ENCODE measurements at places on chromosomes 6 and 20. TPM values are rescaled to one million over a fixed set of nuclear protein-coding genes. Genes with fewer than 3 reads are reported as not detected.

The CALHM4 gene
- total RNA-seq: not detected

The SRMS gene
- total RNA-seq: not detected

The PDSS2 gene
- total RNA-seq: 11.5 TPM

The CLPSL2 gene
- not detected for total RNA-seq

The ROS1 gene
- not detected for total RNA-seq

The PLCB4 gene
- total RNA-seq: 5.3 TPM

The HCK gene
- total RNA-seq: 35.1 TPM

The OVOL2 gene
- not detected for total RNA-seq

The PGC gene
- total RNA-seq: not detected

The PFDN6 gene
- 34.8 TPM for total RNA-seq

- no peak for DNase-seq
Observed at GRCh38 chr6:11198663-11199603, 33.5 kb downstream of the NEDD9 start.

DNA sequence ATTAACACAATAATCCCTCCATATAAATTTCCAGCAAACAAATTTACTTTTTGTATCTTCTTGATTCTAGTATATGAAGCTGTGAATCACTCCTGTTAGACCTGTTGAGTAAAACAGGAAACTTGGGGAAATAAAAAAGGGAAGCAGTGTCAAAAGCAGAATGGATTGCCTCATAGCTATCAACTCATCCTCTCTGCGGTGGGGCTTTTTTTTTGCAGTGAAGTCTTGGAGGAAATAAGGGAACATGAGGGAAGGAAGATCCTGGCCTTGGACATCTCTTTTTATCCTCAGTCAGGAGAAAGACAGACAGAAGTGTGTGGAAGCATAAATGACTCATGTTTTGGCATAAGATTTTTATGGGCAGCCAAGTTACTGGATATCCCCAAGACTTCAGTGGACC is 332.5 kb downstream of the TFAP2A start:
- no peak for DNase-seq

DNA sequence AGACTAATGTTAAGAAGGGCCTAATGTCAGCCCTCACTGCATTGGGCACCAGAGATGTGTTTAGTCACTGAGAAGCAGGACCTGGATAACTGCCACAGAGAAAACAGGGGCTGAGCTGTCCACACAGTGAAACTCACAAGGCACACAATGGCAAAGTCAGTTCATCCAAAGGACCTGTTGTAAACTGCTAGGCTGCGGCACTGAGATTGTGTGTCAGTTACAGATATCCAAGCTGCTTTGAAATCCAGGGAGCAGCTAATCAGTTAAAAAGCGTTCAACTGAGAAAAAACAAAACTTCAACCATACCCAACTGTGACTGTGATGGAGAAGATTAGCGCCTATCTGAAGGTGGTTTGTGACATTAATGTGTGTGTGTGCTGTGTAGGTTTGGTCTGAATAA is 27.8 kb upstream of the TMEM14A start:
- DNase-seq: no peak

- DNase-seq: no peak
Observed at GRCh38 chr6:149231778-149232177, 85.7 kb upstream of the TAB2 start.

DNA sequence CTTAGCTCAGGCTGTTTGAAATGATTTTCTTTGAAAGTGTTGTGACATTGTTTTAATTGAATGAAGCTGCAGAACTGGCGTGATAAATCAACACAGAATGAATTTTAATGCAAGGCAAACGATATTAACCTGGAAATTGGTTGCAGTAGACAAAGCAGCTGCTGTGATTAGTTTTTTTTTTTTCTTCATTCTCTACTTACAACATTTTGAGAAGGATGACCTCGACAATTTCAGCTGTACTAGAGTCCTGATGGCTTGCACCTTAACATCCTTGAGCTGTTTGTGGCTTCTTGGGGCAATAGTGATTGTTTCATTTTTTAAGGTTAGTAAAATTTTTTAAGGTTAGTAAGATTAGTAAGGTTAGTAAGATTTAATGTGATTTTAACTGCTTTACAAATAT is 54.2 kb downstream of the QKI start:
- no peak for DNase-seq

GRCh38 chr6:130908188-130908587 is 81.0 kb downstream of the SMLR1 start:
- DNase-seq: no peak

- no peak for DNase-seq
Observed at GRCh38 chr6:140905724-140906123, 1227.0 kb upstream of the GJE1 start.

DNA sequence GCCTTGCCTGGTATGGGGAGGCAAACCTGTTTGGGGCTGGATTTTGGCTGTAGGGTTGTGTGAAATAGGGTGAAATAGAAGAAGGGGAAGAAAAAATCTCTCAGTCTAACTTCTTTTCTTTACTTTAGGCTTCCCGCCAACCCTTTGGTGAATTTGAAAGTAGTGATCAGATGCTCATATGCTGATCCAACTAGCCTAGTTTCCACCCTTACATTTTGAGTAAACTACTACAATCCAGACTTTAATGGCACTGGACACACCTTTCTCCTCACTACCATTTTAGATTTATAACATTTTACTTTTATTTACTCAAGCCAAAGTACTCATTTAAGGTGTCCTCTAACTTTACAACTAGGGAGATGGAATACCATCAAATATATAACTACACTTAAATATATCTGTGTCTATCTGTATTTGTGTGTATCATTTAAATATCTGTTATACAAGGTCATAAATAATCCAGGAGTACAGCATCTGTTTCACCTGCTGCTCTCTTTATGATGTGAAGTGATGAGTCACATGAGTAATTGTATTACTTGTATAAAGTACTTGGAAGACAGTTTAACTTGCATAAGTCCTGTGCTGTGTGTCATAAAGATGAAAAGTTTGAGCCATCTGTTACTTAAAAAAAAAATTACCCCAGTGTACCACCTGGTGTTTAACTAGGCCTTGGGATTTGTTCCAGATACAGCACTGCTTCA is 172.1 kb downstream of the CDKAL1 start:
- no peak for DNase-seq

DNA sequence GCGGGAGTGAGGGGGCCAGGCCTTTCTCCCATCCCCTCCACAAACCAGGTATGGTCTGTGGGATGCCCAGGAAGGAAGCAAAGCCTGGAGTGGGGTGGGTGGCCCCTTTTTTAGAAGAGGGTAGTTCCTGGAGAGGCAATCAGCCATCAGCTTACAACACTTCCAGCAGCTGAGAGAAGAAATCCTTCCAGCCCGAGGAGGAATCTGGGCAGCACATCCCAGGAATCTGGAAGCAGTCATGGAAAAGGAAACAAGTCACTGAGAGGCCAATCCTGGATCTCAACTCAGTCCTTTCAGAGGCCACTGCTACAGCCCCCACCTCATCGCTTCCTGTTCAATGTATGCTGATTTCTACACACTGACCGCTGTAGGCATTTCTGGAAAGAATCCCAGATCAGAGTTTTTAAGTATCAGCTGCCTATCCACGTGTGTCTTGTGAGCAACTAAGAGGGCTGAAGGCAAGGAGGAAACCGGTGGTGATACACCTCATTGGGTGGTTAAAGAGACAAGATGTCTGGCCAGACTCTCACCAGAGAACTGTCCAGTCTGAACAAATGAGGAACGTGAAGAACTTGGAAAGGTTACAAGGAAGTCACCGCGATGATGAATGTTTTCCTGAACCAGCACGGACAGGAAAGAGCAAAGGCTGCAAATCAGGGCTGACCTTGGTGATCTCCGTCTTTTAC is 92.9 kb upstream of the SHLD1 start:
- DNase-seq: no peak

GRCh38 chr6:24227556-24227955 is 101.5 kb downstream of the NRSN1 start:
- no peak for DNase-seq

DNA sequence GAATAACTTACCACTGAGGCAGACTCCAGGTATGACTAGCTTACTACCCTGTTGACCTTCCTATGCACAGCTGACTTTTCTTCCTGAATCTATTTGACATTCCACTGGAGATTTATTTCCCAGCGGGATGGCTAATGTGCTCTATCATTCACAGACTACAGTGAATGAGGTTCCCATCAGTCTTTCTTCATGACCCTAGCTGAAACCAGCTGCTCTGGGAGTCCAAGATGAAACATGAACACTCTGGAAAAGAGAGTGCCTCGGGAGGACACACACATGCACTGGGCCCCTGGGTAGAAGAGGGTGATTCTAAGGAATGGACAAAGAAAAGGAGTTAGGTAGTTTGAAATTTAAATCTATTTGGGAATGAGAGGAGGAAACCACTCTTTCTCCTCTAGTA is 82.6 kb upstream of the DST start:
- no peak for DNase-seq

GRCh38 chr6:116761779-116762178 is 3.7 kb downstream of the FAM162B start:
- DNase-seq: no peak

DNA sequence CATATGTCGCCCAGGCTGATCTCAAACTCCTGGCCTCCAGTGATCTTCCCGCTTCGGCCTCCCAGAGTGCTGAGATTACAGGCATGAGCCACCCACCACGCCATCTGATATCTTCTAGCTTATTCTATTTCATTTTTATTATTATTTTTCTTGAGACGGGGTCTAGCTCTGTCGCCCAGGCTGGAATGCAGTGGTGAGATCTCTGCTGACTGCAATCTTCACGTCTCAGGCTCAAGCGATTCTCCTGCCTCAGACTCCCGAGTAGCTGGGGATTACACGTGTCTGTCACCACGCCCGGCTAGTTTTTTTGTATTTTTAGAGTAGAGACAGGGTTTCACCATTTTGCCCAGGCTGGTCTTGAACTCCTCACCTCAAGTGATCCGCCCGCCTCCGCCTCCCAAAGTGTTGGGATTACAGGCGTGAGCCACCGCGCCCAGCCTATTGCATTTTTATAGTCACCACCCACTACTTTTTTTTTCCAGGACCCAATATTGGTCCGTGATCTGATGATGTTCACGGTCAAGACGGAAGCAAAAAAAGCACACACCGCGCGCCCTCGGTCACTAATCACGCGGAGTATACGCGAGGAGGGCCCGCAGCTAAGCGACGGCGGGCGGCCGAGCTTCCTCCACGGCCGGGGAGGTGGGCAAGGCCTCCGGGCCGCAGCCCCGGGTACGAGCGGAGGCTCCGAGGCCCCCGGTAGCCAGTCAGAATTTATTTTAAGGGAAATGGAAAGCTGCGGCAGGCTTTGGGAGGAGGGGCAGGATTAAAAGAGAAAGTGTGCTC is 1.1 kb upstream of the LSM14B start:
- DNase-seq: no peak

DNA sequence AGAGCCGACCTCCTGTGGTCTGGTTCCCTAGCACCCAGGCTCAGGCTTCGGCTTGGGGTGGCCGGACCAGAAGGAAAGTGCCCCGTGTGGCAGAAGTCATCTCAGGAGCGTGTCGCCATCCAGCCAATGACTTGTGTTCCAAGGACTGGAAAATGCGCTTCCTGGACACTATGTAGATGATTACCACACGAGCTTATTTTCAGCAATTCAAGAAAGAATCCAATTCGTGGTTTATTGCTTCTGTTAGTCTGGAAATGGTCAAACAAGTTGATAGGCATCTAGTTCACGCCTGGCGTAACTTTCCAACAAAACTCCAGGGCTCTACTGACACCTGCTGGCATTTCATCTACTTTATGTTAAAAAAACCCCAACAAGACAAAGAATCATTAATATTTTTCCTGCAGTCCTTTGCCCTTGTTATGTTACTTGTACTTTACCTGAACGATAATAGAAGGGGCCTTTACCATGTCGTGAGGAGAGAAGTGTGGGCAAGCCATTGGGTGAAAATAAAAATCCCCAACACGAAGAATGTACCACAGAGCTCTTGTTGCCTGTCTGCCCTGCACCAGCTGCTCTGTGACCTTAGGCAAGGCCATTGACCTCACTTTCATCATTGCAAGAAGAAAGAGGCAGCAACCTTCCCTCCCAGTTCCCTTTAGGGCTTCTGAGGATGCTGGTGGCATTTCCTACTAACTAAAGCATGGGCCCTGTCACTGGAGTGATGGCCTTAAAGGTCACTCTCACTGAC is 154.7 kb upstream of the LAMP5 start:
- DNase-seq: no peak

- no peak for DNase-seq
Observed at GRCh38 chr20:32589769-32590168, 4.6 kb upstream of the NOL4L start.

DNA sequence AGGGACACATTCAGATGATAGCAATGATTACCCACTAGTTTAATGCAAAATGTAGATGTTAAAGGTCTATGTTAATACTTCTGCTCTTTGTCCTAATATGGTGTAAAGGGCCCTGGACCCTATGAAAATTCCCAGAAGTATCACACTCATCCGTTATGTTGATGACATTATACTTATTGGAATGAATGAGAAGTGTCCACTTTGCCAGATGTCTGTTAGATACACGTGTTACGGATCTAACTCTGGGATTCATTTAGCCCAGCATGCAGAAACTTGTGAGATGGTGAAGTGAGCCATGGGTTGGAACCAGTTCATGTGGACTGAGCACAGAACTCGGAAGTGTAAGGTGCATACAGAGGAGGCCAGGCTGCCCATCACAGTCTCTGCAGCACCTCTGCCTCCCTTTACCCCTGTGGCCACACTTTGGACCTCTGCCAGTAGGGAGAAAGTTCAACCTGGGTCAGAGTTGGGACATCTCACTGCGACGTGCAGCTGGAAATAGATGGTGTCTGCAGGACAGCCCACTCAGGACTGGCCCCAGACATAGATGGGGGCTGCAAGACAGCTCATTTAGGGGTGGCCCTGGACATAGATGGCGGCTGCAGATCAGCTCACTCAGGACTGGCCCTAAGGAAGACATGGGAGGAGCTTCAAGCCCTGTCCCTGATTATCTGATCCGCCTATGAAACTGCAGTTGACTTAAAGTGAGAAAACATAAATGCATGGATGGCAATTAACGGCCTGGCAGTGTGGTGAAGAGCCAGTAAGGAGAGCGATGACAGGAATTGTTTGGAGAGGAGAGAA is 71.2 kb upstream of the THBS2 start:
- DNase-seq: no peak

GRCh38 chr6:155004576-155005372 is 9.7 kb downstream of the TIAM2 start:
- DNase-seq: no peak

DNA sequence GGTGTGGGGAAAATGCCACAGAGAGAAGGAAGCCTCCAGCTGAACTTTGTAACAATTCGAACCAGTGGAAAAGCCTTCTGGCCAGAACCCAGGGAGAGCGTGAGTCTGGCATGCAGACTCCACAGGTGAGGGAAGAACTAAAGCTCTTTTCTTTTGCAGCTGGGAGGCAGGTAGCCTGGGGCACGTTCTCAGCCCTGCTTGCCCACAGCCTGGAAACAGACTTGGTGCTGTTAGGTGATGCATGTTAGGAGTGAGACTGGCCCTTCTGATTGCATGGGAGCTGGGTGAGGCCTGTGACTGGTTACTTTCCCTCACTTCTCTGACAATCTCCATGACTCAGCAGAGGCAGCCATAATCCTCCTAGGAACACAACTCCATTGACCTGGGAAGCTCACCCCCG is 34.2 kb downstream of the PROKR2 start:
- DNase-seq: no peak

- DNase-seq: no peak
Observed at GRCh38 chr6:52712136-52712535, 41.2 kb downstream of the TMEM14A start.

- DNase-seq: no peak
Observed at GRCh38 chr6:21295506-21296240, 297.9 kb upstream of the SOX4 start.

- no peak for DNase-seq
Observed at GRCh38 chr6:150606168-150606591, 6.5 kb downstream of the PLEKHG1 start.

- no peak for DNase-seq
Observed at GRCh38 chr20:57435498-57436222, 44.5 kb downstream of the RBM38 start.

GRCh38 chr6:28322661-28323060 is 13.3 kb downstream of the ZSCAN31 start:
- DNase-seq: no peak
